Stimulated activated CD4-positive, alpha-beta T cell treated with anti-CD3 and anti-CD28 coated beads, TNF-alpha, amount 100 ng/mL, for 1 hour (primary cell): ENCODE measurements at places on chromosomes 16 and 17.

DNA sequence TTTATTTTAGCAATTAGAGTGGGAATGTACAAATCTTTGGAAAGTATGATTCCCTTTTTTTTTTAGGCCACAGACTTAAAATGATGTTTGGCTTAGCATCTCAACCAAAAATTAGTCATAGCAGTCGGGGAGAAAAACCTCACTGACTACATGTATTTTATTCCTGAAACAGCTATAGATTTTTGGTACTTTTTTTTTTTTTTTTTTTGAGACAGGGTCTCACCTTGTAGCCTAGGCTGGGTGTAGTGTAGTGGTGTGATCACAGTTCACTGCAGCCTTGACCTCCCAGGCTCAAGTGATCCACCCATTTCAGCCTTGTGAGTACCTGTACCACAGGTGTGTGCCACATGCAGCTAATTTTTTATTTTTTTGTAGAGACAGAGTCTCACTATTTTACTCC lies 23.4 kb downstream of the RNFT1 start:
- DNase-seq: no peak

- DNase-seq: no peak
Measured at GRCh38 chr17:1905190-1905913, 75.5 kb downstream of the RPA1 start.

DNA sequence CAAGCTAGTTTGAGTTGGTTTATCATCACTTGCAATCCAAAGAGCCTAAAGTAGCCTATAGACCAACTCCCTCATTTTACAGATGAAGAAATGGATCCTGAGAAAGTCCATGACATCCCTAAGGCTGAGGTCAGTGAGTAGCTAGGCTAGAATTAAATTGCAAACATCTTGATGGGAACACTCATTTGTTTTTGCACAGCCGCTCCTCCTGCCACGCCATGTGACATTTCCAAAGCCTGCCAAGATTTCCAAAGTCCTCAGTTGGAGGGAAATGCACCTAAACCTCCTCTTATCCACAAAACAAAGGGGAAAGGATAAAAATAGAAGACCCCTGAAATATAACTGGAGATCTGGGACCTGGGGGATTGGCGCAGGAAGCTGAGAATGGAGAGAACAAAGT lies 15.0 kb downstream of the TMEM92 start:
- DNase-seq: no peak

GRCh38 chr17:3845621-3846436 lies at the start of gene NCBP3:
NCBP3 (minus strand) TSS chr17:3846246; CDS start chr17:3846223, 23 bp downstream.
- DNase-seq: peak; percentile 76

DNA sequence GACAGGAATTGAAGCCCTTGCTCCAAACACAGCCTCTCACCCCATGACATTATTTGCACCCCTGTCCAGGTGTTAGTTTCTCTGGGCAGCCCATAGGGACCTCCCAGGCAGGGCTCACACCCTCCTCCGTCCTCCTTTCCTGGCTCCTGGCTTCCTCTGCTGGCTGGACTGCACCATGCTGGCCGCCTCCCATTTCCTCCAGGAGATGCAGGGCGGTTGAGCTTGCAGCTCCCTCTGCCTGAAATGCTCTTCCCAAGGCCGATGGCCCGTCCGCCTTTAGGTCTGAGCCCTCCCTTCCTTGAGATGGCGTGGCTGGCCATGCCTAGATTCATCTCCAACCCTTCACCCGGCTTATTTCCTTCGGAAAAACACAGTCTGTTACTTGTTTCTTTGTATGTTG lies 334.8 kb downstream of the SNX29 start:
- DNase-seq: no peak

DNA sequence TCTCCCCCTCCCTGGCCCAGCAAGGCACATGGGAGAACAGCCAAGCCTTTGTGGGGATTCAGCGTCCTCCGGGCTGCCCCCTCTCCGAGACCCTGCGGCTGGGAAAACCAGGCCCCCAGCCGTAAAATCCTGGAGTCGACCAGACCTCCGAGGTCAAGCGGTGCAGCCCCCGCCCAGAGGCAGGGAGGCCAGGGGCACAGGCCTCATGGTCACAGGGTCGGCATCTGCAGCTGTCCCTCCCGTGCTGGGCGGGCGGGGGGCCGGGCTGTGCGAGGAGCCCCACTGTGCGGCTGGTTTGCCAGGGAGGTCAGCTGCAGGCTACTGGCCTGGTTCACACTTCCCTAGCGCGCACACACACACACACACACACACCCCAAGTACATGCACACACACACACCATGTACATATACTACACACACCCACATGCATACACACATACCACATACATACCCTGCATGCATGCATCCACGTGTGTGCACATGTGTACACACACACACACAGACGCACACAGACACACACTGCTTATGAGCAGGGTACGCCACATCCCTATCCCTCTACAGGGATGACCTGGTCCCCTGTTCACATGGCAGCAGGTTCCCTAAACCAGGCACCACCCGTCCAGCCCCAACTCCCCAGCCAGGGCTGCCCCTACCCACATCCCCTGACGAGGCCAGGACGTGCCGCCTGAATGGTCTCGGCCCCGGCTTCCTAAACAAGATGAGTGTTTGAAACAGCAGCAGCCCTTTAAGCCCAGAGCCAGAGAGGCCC lies 108.9 kb upstream of the CIBAR2 start:
- DNase-seq: no peak

- DNase-seq: no peak
Measured at GRCh38 chr17:7915179-7915610, 894 bp downstream of the RNF227 start.

DNA sequence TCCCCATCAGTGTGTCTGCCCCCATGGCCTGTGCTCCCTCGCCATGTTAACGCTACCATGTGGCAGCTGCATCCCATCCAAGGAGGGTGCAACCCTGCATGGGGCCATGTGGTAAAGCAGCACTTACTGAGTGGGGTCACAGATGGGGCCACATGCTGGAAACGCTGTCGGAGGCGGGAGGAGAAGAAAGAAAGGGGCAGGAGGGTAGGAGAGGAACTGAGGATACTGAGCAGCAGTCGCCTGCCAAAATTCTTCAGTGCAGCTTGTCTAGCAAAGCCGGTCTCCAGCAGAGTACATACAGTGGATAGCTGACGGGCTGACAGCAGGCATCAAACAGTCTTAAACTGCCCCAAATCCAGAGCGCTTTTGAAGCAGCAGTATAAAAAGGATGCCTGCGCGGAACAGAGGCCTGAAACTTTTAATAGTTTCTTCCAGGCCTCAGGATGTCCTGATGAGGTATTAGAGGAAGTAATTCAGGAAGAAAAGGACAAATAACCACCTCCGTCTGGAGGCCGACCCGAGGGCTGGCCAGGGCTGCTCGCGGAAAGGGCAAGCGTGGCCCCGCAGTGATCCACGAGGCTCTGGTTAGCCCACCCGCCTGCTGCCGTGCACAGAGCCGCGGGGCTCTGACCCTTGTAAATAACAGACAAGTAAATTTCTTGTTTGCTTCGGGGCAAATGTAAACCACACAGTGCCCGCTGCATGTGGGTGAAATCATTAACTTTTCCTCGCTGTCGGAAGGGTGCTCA lies 149.0 kb downstream of the CCDC182 start:
- DNase-seq: no peak

DNA sequence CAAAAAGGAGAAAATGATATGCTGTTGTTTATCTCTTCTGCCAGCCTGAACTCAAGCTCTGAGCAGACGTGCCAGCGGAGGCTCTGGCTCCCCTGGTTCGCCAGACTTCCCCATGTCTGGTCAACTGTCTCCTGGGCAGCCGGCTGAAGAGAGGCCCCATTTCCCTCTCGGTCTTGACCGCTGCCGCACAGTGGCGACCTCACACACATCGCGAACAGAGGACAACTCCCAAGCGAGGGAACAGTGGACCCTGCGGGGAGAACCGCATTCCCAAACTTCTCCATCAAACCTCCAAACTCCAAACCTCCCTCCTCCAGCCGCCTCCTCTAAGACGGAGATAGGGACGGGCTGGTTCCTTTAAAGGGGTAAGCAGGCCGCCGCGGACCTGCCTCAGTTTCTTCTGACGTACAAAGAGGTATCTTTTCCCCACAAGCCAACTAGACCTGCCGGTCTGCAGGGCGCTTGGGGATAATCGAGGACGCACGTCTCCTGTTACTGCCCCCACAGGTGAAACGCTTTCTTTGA lies 24.9 kb upstream of the RFFL start:
- DNase-seq: no peak

- no peak for DNase-seq
Measured at GRCh38 chr16:5928476-5929065, 831.0 kb upstream of the EEF2KMT start.

DNA sequence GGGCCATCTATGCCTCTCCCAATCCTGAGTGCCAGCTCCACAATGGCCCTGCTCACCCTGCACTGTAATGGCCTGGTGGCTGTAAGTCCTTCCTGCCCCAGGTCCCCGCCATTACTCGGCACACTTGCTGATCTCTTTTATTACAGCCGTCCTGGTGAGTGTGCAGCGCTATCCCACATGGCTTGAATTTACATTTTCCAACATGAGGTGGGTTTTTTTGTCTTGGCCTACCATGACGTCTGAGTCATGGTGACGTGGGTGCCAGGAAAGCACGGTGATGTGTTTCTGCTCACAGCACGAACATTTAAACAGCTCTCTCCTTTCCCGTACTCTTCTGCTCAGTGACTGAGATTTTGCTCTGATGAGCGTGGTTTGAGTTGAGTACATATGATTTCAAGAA lies 55.2 kb upstream of the FOXF1 start:
- no peak for DNase-seq

GRCh38 chr16:85276258-85276657 lies 164.0 kb upstream of the CIBAR2 start:
- DNase-seq: no peak

DNA sequence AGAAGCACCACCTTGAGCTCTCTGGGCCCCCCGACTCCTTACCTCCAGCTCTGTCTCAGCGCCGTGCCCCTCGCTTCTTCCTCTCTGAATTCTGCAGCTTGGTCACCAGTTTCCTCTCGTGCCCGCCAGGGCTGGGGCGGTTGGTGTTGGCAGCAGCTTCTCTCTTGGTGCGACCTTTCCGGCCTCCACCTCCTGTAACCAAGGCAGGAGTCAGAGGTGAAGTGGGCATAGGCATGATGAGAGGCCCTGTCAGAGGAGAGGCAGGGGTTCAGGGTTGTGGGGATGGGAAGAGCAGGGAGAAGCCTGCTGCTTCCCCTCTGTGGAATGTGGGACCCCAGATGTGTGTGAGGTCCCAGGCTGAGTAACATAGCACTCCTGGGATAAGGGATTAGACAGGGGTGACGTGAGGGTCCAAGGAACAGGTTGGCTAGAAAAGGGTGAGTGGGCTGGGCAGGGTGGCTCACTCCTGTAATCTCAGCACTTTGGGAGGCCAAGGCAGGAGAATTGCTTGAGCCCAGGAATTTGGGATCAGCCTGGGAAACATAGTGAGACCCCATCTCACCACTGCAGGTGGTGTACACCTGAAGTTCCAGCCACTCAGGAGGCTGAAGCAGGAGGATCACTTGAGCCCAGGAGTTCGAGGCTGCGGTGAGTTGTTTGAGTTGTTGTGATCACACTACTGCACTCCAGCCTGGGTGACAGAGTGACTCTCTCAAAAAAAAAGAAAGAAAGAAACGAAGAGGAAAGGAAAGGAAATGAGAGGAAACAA lies 626 bp downstream of the NUPR1 start:
- DNase-seq: no peak

DNA sequence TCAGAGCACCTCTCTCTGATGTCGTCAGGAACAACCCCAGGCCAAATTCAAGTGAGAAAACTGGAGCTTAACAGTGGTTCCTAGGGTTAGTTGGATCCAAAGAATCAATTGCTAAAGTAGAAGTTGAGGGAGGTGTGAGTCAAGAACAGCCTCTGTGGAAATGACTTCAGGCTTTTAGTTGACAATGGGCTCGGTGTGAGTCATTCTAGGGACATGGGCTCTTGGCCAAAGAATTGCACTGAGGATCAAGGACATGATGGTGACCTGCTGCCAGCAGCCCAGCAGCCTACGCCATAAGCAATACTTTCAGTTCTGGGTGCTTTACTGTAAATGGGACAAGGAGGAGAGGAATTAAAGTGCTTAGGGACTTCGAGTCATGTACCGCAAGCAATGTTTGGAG lies 32.1 kb upstream of the SMURF2 start:
- no peak for DNase-seq

- DNase-seq: no peak
Measured at GRCh38 chr17:6708357-6708961, 4.7 kb downstream of the SLC13A5 start.

DNA sequence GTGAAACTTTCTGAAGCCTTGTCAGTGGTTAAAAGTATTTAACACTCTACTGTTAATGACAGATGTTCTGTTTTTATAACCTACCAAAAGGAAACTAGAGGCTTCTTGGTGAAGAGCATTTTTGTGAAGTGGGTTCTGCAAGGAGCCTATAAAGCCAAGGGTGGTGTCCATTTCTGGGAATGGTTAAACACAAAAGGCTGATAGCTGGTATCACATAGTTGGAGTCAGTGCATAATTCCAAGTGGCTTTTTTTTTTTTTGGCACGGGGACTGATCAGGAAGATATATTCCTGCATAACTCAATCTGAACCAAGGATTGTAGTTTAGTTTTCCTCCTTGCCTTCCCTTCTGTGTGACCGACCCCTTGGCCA lies 27.6 kb upstream of the KPNB1 start:
- DNase-seq: no peak

DNA sequence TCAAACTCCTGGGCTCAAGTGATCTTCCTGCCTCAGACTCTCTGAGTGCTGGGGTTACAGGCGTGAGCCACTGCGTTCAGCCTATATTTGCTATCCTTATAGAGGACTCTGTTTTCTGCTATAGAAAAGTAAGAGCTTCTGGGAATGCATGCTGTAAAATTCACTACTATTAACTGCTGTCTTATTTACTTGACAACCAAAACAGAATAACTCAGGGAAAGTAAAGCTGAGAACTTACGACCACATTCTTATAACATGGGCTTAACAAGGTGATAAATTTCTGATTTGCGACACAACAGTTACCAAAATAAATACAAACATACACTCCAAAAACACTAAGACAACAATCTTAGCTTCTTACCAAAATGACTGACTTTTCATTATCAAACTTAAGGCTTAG lies 23.9 kb downstream of the APPBP2 start:
- no peak for DNase-seq

DNA sequence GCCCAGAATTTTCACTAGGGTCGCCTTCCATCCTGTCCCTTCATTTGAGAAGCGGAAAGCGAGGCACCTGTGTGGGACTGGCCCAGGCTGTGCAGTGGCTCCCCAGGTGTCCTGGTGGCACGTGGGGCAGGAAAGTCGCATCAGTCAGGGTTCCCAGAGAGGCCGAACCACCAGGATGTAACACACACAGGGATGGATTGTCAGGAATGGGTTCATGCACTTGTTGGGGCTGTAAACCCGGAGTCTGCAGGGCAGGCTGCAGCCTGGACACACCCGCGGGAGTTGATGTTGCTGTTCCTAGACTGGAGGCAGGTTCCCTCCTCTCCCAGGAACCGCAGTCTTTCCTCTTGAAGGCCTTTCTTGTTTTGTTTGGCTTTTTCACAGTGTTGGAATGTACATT lies 30.7 kb upstream of the RPTOR start:
- DNase-seq: no peak

DNA sequence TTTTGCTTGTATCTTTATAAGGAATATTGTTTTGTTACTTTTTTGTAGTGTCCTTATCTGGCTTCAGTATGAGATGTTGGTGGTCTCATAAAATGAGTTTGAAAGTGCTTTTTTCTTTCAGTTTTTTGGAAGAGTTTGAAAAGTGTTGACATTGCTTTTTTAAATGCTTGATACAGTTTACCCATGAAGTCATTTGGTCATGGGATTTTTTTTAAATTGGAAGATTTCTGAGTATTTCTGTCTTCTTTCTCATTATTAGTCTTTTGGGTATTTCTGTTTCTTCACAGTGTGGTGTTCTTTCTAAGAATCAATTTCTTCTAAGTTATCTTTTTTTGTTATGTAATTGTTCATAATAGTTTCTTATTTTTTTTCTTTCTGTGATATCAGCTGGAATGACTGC lies 15.1 kb downstream of the ZNF267 start:
- DNase-seq: no peak

- DNase-seq: no peak
Measured at GRCh38 chr17:51873302-51873701, 285.2 kb downstream of the CA10 start.
